Central memory CD4-positive, alpha-beta T cell (primary cell): ENCODE measurements at places on chromosomes 5 and 9.

DNA sequence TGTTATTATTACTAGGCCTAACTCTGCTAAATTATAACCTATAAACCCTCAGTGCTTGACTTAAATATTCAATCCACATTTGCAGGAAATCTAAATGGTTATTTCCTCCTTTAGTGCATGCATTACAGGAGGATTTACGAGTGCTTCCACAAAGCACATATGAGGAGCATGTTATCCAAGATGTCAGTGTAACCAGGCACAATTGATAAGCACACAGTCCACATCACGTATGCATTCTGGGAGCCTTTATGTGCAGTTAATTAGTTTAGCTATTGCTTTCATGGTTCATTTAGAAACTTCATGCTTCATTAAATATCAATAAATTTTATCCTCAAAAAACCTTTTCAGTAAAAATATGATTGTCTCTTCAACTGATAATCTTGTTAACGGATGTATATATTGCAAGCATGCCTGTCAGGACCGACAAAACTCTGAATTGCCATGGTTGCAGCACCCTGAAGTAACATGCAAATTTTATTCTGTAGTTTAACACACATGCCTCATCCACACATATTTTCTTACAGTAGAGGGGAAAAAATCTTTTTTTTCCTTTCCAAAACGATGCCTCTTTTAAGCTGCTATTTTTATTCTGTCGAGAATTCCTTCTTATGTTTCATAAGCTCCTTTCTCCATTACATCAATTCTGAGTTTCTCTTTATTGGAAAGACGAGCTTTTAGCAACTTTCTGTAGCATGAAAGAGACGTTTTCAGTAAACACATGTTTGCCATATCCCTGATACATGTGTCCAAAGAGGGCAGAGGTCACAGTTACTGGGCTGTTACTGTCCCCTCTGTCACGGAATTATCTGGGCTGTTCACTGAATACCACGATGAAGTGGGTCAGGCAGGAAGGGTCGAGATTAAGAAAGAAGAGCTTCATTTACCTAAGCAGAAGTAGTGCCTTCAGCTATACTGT, 142.0 kb downstream of the GLIS3 start:
- DNase-seq = no peak

- DNase-seq = no peak
Observed at GRCh38 chr5:137090151-137090550, 409.0 kb downstream of the SPOCK1 start.

GRCh38 chr5:143078313-143078712, 308.1 kb downstream of the ARHGAP26 start:
- DNase-seq = no peak

- no peak for DNase-seq
Observed at GRCh38 chr9:69260161-69260560, 64.9 kb upstream of the ENTREP1 start.

GRCh38 chr5:4015709-4016108, 420.1 kb downstream of the IRX1 start:
- DNase-seq = no peak

DNA sequence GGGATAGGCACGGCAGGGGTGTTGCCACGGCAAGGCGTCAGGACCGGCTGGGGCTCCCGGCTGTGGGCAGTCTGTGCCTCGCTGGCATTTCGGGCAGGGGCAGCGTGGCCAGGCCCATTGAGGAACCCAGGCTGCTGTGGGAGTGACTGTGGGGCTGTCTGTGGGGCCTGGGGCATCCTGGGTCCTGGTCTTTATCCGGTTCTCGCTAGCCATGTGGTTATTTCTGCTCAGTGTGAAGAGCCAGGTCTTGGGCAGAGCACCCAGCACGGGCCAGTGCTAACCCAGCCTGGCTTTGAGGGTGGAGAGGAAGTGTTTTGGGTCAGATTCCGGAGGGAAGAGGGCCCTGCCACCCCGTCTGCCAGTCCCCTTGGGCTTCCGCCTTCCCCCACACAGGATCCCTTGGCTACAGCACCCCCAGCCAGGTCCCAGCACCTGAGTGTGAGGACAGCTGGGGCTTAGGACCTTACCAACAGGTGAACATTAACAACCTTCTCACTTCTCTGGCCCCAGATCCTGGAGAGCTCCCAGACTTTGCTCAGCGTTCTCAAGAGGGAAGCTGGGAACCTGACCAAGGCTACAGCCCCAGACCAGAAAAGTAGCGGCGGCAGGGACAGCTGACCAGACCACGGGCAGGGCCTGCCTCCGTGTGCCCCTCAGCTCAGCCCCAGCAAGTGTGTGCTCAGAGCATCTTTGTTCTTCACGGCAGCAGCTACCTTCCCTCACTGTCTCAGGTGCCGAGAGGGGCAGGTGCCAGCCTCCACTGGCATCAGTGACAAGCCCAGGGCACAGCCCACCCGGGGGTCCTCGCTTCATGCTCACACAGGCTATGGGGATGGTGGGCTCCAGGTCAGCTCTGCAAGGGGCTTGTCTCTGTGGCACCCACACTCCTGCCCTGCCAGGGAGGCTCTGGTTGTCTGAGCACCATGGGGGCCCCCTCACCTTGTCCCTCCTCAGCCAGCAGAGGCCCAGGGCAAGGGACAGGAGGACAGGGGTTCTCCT, 1.1 kb downstream of the SSNA1 start:
- no peak for DNase-seq

DNA sequence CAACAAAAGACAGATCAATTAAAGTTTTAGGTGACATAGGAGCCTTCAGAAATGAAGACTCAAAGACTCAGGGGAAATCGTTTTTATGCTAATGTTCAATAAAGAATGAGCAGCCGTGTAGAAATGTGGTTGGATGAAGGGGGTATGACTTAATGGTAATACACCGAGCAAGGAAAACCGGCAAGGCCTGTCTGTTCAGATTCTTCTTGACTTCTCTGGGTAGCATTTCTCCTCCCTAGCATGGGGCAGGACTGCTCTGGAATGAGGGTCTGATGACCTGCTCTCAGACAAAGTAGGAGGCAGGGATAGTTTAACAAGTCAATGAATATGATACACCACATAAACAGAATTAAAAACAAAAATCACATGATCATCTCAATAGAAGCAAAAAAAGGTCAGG, 487.4 kb downstream of the ZNF608 start:
- no peak for DNase-seq

GRCh38 chr5:160643616-160644240, 208.3 kb downstream of the ATP10B start:
- DNase-seq = no peak

DNA sequence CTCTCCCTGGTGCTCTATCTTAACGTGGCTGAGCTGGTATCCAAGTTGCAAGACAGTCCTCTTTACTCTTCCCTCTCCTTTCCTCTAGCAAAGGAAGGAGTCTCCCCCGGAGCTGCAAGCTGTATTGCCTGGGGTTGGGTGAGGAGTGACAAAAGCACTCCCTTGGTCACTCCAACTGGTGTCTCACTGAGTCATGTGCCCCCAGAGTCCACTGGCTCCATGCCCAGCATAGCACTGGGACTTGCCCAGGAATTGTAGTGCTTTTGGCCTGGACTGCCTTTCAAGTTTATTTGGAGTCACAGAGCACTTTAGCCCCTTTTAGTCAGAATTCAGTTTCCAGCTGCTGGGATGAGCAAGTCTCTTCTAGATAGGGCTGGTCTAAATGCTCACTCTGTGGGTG, 82.6 kb upstream of the FST start:
- DNase-seq = no peak

DNA sequence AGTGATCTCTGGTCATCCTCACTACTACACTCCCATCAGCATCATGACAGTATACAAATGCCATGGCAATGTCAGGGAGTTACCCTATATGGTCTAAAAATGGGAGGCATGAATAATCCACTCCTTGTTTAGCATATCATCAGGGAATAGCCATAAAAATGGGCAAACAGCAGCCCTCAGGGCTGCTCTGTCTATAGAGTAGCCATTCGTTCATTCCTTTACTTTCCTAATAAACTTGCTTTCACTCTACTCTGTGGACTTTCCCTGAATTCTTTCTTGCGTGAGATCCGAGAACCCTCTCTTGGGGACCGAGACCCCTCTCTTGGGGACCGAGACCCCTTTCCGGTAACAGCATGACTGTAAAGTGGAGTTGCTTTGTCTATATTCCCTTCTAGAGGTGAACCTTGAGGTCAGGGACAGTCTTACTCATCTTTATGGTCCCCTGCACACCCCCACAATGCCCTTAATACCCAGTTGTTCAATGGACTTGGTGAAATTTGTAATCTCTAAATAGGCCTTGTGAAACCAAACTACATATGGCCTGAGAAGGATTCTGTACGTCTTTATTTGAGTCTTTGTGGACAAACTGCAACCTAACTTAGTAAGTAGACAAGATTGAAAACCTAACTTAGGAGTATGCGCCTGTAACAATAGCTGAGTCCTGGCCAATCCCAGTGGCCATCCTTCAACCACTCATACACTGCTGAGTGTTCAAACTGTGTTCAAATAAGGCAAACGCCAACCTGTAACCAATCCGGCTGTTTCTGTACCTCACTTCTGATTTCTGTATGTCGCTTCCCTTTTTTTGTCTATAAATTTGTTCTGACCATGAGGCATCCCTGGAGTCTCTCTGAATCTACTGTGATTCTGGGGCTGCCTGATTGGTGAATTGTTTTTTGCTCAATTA, 32.3 kb upstream of the UBTD2 start:
- no peak for DNase-seq

GRCh38 chr9:124504530-124505005, 2.6 kb downstream of the NR5A1 start:
- DNase-seq = no peak

DNA sequence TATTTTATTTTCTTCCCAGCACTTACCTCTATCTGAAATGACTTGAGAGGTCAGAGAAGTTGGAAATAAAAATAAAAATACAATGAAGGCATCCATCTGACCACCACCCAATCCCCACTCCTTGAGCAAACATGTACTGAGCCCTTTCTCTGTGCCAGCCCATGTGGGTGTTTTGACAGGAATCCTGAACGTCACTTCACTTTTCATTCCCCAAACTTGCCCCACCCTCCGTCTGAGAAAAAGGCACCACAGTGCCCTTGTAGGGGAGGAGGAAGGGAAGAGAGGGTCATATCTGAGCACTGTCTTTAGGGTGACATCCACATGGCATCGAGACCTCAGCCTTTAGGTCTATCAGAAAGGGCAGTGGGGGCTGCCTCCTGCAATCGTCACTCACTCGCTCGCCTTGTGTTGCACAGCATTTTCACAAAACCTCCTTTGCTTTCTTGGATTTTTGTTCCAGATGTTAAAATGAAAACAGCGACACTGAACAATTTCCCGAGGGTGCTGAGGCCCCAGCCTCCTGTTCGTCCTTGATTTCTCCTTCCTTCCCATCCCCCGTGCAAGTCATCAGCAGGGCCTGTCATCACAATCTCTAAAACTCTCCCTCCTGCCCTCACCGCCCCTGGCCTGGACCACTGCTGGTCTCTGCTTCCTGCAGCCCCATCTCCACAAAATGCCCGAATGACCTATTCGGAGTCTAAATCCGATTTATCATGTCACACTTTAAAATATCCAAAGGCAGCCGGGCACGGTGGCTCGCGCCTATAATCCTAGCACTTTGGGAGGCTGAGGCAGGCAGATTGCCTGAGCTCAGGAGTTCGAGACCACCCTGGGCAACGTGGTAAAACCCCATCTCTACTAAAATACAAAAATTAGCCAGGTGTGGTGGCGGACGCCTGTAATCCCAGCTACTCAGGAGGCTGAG, 13.0 kb downstream of the HIGD2A start:
- no peak for DNase-seq

DNA sequence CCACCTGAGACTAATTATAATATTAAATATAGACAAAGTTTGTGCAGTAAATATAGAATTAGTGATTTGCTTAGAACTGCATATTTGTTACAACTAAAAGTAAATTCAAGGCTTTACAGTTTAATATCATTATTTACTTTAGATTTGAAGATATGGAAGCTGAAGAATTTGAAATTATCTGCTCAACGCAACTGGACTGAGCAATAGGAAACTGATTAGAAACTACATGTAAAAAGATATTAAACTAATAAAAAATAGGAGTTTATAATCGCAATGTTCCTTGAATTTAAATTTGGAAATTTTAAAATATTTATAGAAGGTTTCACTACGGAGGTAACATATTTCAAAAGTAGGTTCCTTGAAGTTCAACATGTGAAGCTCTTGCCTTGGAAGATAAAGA, 55.2 kb downstream of the CDH10 start:
- no peak for DNase-seq

DNA sequence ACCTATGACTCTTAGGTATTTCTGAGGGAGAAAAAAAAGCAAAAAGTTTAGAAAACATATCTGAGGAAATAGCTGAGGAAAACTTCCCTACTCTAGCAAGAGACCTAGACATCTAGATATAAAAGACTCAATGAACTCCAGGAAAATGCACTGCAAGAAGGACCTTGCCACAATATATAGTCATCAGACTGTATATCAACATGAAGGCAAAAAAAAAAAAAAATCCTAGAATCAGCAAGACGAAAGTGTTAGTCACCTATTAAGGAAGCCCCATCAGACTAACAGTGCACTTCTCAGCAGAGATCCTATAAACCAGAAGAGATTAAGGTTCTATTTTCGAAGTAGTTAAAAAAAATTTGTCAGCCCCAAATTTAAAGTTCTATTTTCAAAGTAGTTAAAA, 166.2 kb downstream of the TMEM38B start:
- DNase-seq = no peak

DNA sequence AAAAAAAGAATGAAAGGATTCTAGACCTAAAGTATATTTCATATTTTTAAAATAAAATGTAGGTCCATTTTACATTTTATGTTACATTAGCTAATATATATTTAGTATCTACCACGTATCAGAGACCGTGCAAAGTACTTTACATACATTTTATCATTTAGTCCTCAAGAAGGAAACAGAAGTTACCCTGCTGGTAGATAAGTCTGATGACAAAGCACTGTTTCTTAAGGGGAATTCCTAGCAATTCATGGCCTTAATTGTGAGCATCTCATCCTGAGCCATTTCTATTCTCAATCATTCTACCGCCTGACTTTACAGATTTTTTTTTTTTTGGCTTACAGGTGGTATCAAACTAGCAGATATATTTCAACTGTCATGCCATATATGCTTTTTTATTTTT, 367.7 kb downstream of the PRELID2 start:
- no peak for DNase-seq

DNA sequence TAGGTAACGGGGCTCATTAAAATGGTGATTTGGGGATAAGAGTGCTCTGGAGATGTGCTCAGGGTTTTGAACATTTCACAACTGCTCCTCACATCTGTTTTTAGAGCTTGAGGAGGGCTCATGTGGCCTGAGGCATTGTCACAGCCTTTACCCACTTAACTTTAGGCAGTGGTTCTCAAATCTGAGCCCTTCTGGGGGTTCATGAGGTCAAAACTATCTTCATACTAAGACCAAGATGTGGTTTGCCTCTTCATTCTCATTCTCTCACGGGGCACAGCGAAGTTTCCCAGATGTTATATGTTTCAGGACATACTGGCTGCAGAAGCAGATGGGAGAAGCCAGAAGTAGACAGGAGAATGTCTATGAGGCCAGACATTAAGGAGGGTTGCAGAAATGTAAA, 38.4 kb downstream of the STXBP1 start:
- DNase-seq = no peak

GRCh38 chr5:180197016-180197702, 11.9 kb downstream of the RASGEF1C start:
- DNase-seq = no peak

- peak; percentile 75 for DNase-seq
Observed at GRCh38 chr5:127517480-127518318, at the start of gene PRRC1. Gene PRRC1, plus strand, starts transcription at chr5:127517640. Its CDS starts 5,840 bp downstream, at chr5:127523480.
